Calu3 (cell line): ENCODE measurements at places on chromosomes 2 and 18. TPM values are rescaled to one million over a fixed set of nuclear protein-coding genes. Genes with fewer than 3 reads are reported as not detected.

DNA sequence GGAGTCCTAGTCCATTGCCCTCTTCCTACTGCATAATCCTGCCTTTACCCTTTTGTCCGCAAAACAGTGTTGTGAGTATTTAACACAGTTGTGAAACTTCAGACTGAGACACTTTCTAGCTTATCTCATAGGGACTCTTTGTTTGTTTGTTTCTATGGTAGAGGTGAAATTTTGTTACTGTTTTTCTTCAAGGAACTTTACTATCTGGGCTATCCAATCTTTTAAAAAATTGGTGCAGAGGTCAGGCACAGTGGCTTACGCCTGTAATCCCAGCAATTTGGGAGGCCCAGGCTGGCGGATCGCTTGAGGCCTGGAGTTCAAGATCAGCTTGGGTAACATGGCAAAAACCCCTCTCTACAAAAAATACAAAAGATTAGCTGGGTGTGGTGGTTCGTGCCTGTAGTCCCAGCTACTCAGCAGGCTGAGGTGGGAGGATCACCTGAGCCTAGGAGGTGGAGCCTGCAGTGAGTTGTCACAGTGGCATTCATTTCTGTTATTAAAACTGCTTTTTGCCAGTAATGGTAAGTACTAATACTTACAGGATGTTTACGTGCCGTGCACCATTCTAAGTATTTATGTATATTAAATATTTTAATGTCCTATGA lies 18.8 kb downstream of the GMCL1 start:
- no peak overlapping the region for H3K4me3 ChIP-seq
- peaks cover 19% of the 10 kb centered on the region for H3K36me3 ChIP-seq
- no peak for DNase-seq
- H3K4me1 ChIP-seq, result no peaks in the 10 kb centered on the region
- no peaks in the 10 kb centered on the region for H3K27me3 ChIP-seq

DNA sequence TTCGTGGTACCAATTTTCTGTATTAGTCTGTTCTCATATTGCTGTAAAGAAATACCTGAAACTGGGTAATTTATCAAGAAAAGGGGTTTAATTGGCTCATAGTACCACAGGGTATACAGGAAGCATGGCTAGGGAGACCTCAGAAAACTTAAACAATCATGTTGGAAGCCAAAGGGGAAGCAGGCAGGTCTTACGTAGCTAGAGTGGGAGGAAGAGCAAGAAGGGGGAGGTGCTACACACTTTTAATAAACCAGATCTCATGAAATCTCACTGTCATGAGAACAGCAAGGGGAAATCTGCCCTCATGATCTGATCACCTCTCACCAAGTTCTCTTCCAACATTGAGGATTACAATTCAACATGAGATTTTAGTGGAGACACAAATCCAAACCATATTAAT lies 226.8 kb upstream of the TPO start:
- H3K27ac ChIP-seq, result no peak overlapping the region
- H3K27me3 ChIP-seq, result no peaks in the 10 kb centered on the region
- no peaks in the 10 kb centered on the region for H3K36me3 ChIP-seq
- no peaks in the 10 kb centered on the region for H3K4me1 ChIP-seq

The NCKAP5 gene
- total RNA-seq, result 1.2 and 2.2 TPM in 2 replicates

DNA sequence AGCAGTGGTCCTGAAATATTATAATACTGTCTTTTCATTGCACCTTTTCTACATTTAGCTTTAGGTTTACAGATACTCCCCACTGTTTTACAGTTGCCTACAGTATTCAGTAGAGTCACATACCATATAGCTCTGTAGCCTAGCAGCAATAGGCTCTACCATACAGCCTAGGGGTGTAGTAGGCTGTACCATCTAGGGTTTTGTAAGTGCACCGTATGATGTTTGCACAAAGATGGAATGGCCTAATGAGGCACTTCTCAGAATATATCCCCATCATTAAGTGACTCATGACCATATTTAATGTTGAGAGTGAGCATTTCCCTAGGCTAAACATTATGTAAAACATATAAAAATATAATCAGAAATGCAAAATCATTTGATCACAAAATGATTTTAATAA lies 511.3 kb upstream of the RAB12 start:
- H3K36me3 ChIP-seq, result no peaks in the 10 kb centered on the region
- no peak for DNase-seq

DNA sequence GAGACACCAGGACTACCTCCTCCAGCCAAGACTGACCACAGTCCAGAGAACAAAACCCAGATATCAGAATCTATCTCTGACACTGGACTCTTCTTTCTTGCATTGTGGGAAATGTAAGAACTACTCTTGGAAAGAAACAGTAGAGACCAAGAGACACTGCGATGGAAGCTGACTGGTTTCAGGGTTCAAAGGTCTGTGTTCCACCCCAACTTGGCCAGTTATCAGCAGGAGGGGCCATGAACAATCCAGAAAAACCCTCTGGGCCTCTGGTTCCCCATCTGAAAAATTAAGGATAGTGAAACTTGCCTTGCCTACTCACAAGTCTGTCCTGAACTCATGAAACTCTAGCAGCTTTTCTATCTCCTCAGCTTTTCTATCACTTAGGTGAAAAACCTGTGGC lies 166.5 kb downstream of the SUCLG1 start:
- H3K4me3 ChIP-seq, result no peak overlapping the region
- no peak for DNase-seq

DNA sequence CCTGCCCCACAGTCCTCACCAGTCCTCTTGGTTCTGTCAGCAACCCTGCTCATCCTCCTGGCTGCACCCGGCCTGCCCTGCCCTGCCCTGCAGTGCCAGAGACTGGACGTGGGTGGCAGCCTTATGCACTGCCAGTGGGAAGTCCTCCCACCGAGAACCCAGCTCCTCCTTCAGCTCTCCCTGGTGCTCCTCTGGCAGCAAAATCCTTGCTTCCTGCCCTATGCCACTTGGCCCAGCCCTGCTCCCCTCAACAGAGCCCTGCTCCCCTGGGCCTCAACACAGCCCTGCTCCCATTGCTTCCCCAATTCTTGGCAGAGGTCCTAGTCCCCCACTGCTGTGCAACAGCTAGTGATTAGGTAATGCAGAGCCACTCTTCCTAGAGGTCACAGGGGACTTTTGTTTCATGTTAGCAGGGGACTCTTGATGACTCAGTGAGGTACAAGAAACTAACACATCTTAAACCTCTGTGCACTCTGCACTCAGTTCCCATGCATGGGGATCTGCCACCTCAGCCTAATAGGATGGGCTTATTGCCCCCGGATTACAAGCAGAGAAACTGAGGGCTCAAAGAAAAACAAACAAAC lies 58.0 kb upstream of the EDAR start:
- no peaks in the 10 kb centered on the region for H3K36me3 ChIP-seq
- no peak overlapping the region for H3K27ac ChIP-seq
- peak; percentile 20 for DNase-seq

DNA sequence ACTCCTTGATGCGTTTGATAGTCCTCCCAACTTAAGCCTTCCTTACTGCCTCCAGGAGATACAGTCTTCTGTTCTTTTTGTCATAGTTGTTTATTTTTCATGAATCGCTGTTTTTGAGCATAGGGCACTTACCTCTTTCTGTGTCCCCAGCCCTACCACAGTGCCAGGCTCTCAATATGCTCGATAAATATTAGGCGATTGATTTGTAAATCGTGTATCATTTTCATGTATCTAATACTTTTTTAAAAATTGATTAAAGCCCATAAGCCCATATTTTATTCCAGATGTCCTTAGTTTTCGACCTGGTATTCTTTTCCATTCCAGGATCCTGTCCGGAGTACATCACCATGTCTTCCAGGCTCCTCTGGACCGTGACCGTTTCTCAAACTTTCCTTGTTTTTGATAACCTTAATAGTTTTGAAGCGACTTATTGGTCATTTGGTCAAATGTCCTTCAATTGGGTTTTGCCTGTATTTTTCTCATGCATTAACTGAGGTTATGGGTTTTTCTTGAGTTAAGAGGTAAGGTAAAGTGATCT lies 444 bp upstream of the MMADHC start:
- H3K4me3 ChIP-seq, result peak overlapping the region; percentile 91
- H3K27me3 ChIP-seq, result no peaks in the 10 kb centered on the region
- no peak for DNase-seq
- H3K27ac ChIP-seq, result peak overlapping the region; percentile 98

DNA sequence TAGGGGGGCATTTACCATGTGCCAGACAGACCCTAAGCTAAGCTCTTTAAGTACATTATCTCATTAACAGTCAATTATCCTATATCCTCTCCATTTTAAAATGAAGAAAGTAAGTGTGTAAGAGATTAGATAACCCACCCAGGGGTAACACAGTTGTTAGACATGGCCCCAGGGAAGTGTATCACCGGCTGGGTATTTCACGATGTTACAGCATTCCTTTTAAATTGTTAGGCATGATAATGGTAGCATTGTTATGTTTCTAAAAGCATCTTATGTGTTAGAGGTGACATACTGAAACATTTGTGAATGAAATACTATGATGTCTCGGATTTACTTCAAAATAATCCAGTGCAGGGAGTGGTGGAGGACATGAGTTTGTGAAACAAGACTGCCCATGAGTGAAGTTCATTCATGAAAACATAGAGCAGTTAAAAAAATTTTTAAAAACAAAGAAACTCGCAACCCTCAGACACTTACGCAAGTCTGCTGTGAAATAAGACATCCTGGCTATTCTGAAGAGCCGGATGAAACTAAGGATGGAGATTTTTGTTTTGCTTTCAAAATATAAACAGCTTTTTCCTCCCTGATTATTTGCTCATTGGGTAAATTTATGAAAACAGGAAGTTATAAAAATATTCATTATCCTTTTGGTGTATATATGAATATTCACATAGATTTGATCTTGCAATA lies 54.9 kb downstream of the IL1RL2 start:
- no peak overlapping the region for H3K4me3 ChIP-seq
- no peaks in the 10 kb centered on the region for H3K27me3 ChIP-seq
- DNase-seq, result no peak

The ZEB2 gene
- total RNA-seq, result 0.32 and 0.97 TPM in 2 replicates

The USP37 gene
- total RNA-seq, result 18.5 and 27.5 TPM in 2 replicates

DNA sequence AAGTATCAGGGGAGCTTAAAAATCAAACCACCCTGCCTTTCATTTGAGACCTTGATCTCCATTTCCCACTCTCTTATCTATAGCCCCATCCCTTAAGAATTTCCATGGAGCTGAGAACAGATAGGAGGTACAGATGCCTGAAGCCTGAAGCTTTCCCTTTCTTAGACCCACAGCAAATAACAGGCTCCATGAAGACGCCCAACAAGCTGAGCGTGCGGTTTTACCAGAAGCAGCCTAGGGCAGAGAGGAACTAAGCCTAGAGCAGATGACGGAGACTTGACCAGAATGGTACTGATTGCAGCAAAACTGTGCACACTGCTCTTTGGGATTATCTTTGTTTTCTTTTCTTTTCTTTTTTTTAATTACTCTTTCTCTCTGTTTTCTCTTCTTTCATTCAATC lies 1.7 kb upstream of the ERBB4 start:
- H3K4me1 ChIP-seq, result peaks cover 17% of the 10 kb centered on the region
- H3K27ac ChIP-seq, result no peak overlapping the region
- no peak for DNase-seq
- H3K36me3 ChIP-seq, result peaks cover 33% of the 10 kb centered on the region
- no peak overlapping the region for H3K4me3 ChIP-seq

- peaks cover 30% of the 10 kb centered on the region for H3K36me3 ChIP-seq
- peak overlapping the region; percentile 81 for H3K27ac ChIP-seq
- H3K27me3 ChIP-seq, result no peaks in the 10 kb centered on the region
- peaks cover 80% of the 10 kb centered on the region for H3K4me1 ChIP-seq
These were observed 65.9 kb downstream of the CAB39 start for GRCh38 chr2:230778350-230779063.

GRCh38 chr2:195721042-195721441 lies 64.0 kb downstream of the SLC39A10 start:
- peaks cover 7% of the 10 kb centered on the region for H3K36me3 ChIP-seq
- peak; percentile 4 for DNase-seq
- H3K4me1 ChIP-seq, result peaks cover 13% of the 10 kb centered on the region

- no peaks in the 10 kb centered on the region for H3K36me3 ChIP-seq
- no peak for DNase-seq
- peaks cover 7% of the 10 kb centered on the region for H3K4me1 ChIP-seq
- H3K27ac ChIP-seq, result no peak overlapping the region
These were observed 34.7 kb downstream of the NPHP1 start for GRCh38 chr2:110170102-110170501.

DNA sequence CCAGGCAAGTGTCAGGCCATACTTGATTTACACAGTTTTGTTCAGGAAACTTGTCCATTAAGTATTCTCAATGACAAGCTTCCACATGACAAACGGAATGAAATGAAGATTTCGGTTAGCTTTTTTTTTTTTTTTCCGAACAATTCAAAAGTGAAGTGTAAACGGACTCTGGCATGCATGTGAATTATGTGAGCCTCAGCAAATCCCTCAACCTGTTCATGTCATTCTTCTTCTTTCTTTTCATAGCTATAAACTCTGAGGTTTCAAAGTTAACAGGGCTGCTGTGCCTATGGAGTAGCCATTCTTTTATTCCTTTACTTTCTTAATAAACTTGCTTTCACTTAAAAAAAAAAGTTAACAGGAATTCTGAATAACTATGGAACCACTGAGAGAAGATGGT lies 110.3 kb downstream of the NOL10 start:
- no peaks in the 10 kb centered on the region for H3K27me3 ChIP-seq
- H3K4me1 ChIP-seq, result peaks cover 21% of the 10 kb centered on the region
- no peak for DNase-seq
- peaks cover 20% of the 10 kb centered on the region for H3K36me3 ChIP-seq
- no peak overlapping the region for H3K4me3 ChIP-seq

- no peaks in the 10 kb centered on the region for H3K4me1 ChIP-seq
- H3K4me3 ChIP-seq, result no peak overlapping the region
- peaks cover 83% of the 10 kb centered on the region for H3K27me3 ChIP-seq
- no peak for DNase-seq
- no peaks in the 10 kb centered on the region for H3K36me3 ChIP-seq
These were observed 102.3 kb downstream of the MRO start for GRCh38 chr18:50717563-50717962.

The PROM2 gene
- 24.7 and 29.9 TPM in 2 replicates for total RNA-seq

- no peak overlapping the region for H3K27ac ChIP-seq
- H3K27me3 ChIP-seq, result no peaks in the 10 kb centered on the region
- H3K36me3 ChIP-seq, result peaks cover 5% of the 10 kb centered on the region
These were observed 10.9 kb downstream of the PELI1 start for GRCh38 chr2:64133354-64133753.

GRCh38 chr18:60044290-60045006 lies 144.7 kb downstream of the PMAIP1 start:
- H3K27me3 ChIP-seq, result no peaks in the 10 kb centered on the region
- no peak overlapping the region for H3K4me3 ChIP-seq
- no peaks in the 10 kb centered on the region for H3K4me1 ChIP-seq
- H3K36me3 ChIP-seq, result no peaks in the 10 kb centered on the region
- H3K27ac ChIP-seq, result no peak overlapping the region

The HRH4 gene
- total RNA-seq, result 0.09 TPM in 1 of 2 replicates, not detected in the other

DNA sequence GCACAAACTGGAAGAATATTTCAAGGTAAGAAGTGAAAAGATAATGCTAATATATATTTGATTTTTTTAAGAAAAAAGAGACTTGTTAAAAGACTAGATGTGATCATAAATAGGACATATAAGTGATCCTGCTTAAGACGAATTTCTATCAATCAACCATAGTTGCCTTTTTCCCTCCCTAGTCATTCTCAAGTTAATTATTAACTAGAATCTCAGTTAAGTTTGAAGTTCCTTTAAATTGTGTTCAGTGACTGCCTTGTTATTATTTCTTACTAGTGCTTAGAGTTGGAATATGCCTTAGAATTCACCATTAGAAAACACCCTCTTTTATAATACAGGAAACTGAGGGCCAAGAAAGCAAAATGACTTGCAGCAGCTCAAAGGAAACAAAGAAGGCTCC lies 141.5 kb upstream of the SP5 start:
- no peak overlapping the region for H3K4me3 ChIP-seq
- no peaks in the 10 kb centered on the region for H3K27me3 ChIP-seq
- no peaks in the 10 kb centered on the region for H3K36me3 ChIP-seq
- no peaks in the 10 kb centered on the region for H3K4me1 ChIP-seq

- H3K27ac ChIP-seq, result no peak overlapping the region
- no peak for DNase-seq
- no peaks in the 10 kb centered on the region for H3K4me1 ChIP-seq
- no peak overlapping the region for H3K4me3 ChIP-seq
- H3K36me3 ChIP-seq, result no peaks in the 10 kb centered on the region
- peaks cover 15% of the 10 kb centered on the region for H3K27me3 ChIP-seq
These were observed 262.5 kb downstream of the ZNF521 start for GRCh38 chr18:25089470-25089869.

The IL37 gene
- total RNA-seq, result 1.9 and 2.0 TPM in 2 replicates
